Naive thymus-derived CD4-positive, alpha-beta T cell (primary cell): ENCODE measurements at places on chromosomes 12 and 14. TPM values are rescaled to one million over a fixed set of nuclear protein-coding genes. Genes with fewer than 3 reads are reported as not detected.

The ORMDL2 gene
- polyA plus RNA-seq, result 107 TPM

The EPYC gene
- polyA plus RNA-seq, result not detected

The CLEC2A gene
- polyA plus RNA-seq, result not detected

The MDM1 gene
- 22.2 TPM for polyA plus RNA-seq

The PDZRN4 gene
- polyA plus RNA-seq, result not detected

The GALNT8 gene
- polyA plus RNA-seq, result not detected

The AMN1 gene
- 15.7 TPM for polyA plus RNA-seq
